Activated CD8-positive, alpha-beta memory T cell treated with anti-CD3 and anti-CD28 coated beads for 4 hours (primary cell): ENCODE measurements at places on chromosomes 1 and 21.

GRCh38 chr1:20401405-20402010 is 84.5 kb downstream of the CAMK2N1 start:
- DNase-seq = no peak

DNA sequence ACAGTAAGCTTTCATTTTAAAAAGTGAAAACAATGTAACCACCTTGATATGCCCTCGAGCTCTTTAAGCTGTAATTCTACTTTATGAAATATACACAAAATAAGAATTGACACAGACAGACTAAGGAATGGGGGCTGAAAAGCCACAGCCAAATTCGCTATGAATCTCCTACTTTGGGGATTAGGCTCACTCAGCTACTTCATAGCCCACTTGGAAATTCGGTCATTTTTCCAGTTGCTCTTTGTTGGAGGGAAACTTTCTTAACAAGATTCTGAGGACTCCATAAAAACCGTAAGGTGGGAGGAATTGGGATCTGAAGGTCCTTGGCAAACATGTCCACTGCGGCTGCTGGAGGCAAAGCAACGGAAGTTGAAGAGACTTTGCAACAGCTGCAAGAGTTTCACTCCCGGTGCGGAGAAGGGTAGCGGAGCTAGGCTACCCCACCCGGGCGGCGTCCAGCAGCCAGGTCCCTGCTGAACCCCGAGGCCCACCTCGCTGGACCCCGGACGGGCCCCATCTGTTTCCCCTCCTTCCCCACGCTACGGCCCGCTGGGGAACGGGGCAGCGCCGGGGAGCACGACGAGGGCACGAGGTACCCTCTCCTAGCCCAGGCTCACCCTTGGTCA is 634 bp downstream of the MYCBP start:
- DNase-seq = no peak

DNA sequence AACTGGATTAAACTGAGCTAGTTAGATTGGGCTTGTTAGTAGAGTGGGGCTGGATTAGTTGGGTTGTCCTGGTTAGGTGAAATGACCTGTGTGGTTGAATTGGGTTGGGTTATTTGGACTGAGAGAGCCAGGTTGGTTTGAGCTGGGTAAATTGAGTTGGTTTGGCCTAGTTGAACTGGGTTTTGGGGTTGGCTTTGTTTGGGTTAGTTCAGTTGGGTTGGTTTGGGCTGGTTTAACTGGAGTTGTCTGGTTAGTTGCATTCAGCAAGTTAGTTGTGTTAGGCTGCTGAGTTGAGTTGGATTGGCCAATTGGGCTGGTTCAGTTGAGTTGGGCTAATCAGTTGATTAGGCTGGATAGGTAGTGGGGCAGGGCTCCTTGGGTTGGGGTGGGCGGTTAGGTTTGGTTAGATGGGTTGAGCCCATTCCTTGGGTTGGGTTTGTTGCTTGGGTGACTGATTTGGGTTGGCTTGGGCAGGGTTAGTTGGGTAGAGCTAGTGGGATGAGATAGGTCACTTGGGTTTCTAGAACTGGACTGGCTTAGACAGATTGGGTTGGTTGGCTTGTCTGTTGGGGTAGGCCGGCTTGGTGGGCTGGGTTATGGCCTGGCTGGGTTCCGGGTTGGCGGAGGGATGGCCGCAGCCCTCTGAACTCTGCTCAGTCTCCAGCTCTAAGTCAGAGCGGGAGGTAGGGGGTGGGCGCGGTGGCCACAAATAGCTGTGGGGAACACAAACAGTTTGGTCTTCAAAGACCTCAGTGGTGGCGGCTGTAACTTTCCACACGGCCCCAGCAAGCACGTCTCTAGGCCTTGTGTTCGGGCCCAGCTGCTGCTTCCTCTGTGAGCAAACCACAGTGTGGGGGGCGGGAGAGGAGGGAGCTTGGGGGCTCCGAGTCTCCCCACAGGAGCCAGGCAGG is 67.2 kb upstream of the RUNX3 start:
- DNase-seq = peak; percentile 42

DNA sequence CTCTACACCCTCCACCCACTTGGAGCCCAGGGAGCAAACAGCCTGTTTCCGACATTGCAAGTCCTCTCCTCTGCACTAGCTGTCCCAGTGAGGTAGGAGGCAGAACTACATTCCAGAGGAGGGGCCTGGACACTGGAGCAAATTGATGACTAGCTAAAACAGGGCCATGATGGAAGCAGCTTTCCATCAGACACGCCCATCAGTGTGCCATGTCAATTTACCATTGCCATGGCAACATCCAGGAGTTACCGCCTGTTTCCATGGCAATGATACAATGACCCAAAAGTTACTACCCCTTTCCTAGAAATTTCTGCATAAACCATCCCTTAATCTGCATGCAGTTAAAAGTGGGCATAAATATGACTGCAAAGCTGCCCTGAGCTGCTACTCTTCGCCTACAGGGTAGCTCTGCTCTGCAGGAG is 647.1 kb downstream of the PTPRU start:
- no peak for DNase-seq

DNA sequence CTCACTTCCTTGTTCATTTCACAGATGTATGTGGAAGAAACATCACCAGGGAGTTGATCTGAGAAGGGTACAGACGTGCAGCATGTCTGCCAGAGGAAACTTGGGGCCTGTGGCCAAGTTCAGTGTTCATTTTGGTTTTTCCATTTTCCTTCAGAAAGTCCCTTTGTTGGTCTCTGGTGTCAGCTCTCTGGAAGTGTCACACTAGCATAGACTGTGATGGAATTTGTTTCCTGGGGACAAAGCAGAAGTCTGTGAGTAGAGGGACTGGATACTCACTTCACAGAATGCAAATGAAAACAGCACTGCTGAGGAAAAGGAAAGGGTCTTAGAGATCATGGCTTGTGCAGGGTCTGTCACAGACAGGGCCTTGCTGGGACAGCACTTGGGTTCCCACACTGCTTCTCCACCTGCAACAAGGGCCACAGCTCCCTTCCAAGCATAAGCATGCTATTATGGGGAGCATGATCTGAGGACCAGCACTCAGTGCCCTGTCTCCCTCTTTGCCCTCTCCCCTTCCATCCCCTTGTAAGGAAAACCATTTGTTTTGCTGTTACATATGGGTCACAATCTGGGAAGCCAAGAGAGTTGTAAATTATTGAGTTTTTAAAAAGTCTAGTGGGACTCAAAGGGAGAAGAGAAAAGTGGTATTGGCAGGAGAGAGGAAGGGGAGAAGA is 31.4 kb upstream of the CD84 start:
- no peak for DNase-seq

DNA sequence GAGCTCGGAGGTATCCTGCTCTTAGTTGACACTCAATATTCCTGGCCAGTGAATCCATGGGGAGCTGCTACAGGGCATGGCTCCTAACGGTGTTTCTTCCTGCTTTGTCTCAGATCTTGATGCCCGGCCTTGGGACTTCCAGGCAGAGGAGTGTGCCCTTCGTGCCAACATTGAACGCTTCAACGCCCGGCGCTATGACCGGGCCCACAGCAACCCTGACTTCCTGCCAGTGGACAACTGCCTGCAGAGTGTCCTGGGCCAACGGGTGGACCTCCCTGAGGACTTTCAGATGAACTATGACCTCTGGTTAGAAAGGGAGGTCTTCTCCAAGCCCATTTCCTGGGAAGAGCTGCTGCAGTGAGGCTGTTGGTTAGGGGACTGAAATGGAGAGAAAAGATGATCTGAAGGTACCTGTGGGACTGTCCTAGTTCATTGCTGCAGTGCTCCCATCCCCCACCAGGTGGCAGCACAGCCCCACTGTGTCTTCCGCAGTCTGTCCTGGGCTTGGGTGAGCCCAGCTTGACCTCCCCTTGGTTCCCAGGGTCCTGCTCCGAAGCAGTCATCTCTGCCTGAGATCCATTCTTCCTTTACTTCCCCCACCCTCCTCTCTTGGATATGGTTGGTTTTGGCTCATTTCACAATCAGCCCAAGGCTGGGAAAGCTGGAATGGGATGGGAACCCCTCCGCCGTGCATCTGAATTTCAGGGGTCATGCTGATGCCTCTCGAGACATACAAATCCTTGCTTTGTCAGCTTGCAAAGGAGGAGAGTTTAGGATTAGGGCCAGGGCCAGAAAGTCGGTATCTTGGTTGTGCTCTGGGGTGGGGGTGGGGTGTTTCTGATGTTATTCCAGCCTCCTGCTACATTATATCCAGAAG is 16.7 kb downstream of the ALX3 start:
- peak; percentile 12 for DNase-seq

GRCh38 chr1:222979561-222979960 is 163.5 kb downstream of the TLR5 start:
- DNase-seq = no peak

- no peak for DNase-seq
These were observed 243 bp downstream of the ADAM15 start for GRCh38 chr1:155051342-155051776.

GRCh38 chr1:118556936-118557335 is 371.9 kb upstream of the SPAG17 start:
- no peak for DNase-seq

DNA sequence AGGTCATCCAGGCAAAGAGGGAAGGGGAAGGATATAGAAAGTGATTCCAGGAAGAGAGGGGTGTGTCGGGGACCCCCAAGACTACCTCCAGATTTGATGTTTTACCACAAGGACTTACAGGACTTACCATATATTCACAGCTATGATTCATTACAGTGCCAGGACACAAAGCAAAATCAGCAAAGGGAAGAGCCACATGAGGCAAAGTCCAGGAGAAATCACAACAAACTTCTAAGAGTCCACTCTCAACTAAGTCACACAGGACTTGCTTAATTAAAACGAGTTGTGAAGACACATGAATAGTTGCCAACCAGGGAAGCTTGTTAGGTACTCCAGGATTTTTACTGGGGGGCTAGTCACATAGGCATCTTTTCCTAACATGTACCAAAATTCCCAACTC is 217.3 kb downstream of the TTLL7 start:
- DNase-seq = no peak

- no peak for DNase-seq
These were observed 28.5 kb upstream of the SIPA1L2 start for GRCh38 chr1:232658386-232658785.

- DNase-seq = no peak
These were observed 210.9 kb downstream of the LTN1 start for GRCh38 chr21:28781602-28782276.

DNA sequence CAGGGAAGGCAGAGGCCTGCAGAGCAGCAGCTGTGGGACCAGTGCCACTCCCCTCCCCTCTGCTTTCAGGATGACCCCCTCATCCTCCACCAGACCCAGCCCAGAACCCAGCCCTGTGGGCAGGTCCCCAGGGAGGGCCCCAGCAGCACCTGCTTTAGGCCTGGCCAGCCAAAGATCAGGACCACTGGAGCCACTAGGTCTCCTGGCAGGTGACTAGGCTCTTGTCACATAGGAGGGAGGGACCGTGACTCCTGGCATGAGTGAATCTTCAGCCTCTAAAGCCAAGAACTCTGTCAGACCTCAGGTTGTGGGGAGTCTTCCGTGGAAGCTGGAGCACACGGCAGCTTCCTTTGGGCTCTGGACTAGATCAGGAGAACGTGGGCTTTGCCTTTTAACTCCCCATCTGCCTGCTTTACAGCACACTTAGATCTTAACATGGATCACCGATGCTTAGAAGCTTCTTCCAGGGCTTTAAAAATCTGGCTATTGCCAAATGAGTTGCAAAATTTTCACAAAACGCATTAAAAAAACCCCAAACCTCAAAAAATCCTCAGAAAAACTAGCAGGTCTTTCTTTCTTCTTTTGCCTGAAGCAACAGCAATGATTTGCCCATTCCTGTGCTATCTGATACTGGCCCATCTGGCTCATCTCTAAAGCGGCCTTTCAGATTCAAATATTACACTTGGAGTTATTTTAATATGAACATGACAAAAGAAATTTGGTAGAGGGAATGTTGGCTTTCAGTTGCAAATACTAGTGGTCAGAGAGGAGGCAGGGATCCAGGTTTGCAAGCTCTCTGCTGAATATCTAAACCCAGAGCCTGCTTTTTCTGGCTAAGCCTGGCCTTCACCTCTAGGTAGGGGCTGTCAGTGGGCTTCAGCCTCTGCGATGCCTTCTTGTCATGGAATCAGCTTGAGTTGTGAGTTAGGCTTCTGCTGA is 235.2 kb downstream of the SDCCAG8 start:
- no peak for DNase-seq

- no peak for DNase-seq
These were observed 19.3 kb upstream of the ALDH4A1 start for GRCh38 chr1:18921516-18922251.

DNA sequence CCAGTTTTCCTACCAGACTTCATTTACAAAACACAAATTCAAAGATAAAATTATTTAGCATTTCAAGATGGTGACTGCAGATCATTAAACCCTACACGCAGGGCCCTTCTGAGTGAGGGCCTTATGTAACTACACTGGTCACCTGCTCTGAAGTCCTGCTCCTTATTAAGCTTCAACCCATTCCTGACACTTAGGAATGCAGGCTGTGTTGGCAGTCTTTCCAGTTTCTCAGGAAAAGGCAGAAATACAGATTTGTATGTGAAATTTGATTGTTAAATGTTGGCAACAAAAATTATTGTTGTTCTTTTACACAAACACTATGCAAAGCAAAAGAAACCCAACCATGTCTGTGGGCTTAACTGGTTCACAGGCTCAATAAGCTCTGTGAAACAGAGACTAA is 25.8 kb upstream of the BCAS2 start:
- DNase-seq = no peak

DNA sequence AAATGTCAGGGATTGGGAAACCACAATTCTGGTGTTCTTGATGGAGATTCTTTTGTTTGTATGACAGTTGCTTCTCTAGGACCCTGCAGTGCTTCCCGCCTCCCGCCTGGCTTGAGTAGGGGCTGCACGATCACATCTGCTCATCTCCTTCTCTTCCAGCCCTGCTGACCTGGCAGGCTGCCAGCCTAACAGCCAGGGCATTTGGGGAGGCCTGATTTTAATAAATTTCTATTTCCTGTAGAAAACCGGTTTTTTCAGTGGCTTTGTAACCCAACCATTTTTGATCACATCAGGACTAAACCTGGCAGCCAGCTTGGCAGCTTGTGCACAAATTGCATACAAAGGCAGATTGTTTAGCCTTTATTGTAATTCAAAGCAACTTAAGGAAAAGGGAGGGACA is 78.9 kb downstream of the UBE2U start:
- DNase-seq = no peak

DNA sequence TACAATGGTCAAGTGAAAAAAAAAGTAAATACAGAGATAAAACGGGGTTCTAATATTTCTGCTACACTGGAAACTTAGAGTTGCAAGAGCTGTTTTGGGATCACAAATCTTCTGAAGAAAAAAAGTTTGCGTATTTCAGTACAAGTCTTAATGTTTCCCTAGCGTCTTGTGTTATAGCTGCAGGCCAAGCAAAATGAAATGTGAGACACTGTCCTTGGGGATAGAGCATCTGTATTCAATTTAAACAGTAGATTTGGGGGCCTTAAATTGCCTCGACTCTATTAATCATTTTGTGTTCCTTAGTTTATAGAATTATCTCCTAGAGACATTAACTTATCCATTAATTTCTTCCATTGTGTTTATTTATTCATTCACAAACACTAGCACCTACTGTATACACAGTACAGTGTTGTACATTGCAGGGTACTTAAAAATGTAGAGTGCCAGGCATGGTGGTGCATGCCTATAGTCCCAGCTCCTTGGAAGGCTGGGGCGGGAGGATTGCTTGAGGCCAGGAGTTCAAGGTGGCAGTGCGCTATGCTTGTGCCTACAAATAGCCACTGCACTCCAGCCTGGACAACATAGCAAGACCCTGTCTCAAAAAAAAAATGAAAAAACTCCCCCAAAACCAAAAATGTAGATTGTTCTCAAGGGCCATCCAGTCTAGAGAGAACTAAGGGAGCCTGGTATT is 7.9 kb downstream of the DISC1 start:
- no peak for DNase-seq
